ENCODE measurements at places on chromosomes 13 and 19. TPM values are rescaled to one million over a fixed set of nuclear protein-coding genes. Genes with fewer than 3 reads are reported as not detected.

The ZNF431 gene
- 3.1 TPM for total RNA-seq

The ZIM2 gene
- total RNA-seq = not detected

The CEACAM20 gene
- not detected for total RNA-seq

The KLK6 gene
- total RNA-seq = not detected

The SLC25A23 gene
- total RNA-seq = 17.2 TPM

The PSG11 gene
- total RNA-seq = not detected
